ENCODE measurements at places on chromosomes 6 and 20.

DNA sequence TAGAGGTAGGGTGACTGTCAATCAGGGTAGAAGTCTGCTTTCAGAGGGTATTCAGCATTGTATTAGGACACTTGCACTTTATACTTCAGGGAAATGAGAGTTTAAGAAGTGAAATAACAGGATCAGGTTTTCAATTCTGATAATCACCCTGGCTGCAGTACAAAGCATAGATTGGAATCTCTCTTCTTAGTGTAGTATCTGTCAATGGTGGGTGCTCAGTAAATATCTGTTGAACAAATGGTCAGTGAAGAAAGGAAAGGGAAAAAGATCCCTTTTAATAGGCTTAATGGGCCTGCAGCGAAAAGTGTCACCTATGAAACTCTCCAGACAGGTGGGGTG, 18.7 kb downstream of the TUBB2B start:
- no peak for DNase-seq

DNA sequence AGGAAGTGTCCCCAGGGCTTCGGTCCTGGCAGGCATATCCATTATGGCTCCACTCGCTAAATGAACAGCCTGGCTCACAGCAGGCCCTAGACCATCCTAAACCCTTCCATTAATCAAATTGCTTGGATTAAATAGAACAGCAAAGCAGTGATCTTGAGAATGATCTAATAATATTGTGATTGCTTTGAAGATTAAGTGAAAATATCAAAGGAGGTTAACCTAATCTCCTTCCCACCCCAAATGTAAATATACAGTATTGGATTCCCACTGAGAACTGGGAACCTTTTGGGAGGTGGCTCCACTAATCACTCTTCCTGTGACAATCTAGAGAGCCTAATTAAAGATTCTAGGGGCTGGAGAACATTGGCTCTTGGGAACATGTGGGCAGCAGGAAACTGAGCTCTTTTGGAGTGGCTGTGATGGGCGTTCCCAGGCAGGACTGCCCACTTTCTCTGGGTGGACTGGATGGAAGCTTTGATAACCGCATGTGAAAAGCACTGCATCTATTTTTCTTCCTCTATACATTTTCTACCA, 68.3 kb upstream of the FRMD1 start:
- DNase-seq = no peak

GRCh38 chr6:98747273-98747672, 87.1 kb upstream of the POU3F2 start:
- DNase-seq = no peak

GRCh38 chr20:38334016-38334415, 12.3 kb upstream of the LBP start:
- DNase-seq = no peak

DNA sequence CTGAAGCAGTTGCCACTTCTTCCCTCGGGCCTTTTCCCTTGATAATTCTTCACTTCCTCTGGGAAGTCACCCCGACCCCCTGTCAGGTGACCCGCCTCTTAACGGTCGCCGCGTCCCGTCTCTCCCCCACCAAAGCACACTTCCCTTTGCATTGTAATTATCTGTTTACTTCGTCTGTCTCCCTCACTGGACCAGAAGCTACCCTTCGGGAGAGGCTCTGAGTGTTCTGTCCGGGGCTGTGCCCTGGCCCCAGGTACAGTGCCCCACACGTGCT, 771 bp upstream of the SNAI1 start:
- DNase-seq = no peak

Data from fibroblast of the conjunctiva (primary cell).